Foreskin keratinocyte (primary cell): ENCODE measurements at places on chromosomes 1 and 21.
A peak's percentile ranks its signal among the peaks of the same experiment; 100 is the strongest.

GRCh38 chr1:20790785-20791184, 3.7 kb upstream of the HP1BP3 start:
- no peak for DNase-seq

GRCh38 chr1:164880199-164880598, 321.2 kb downstream of the PBX1 start:
- no peak for DNase-seq

GRCh38 chr1:205519541-205520131, 15.2 kb downstream of the CDK18 start:
- no peak for DNase-seq

DNA sequence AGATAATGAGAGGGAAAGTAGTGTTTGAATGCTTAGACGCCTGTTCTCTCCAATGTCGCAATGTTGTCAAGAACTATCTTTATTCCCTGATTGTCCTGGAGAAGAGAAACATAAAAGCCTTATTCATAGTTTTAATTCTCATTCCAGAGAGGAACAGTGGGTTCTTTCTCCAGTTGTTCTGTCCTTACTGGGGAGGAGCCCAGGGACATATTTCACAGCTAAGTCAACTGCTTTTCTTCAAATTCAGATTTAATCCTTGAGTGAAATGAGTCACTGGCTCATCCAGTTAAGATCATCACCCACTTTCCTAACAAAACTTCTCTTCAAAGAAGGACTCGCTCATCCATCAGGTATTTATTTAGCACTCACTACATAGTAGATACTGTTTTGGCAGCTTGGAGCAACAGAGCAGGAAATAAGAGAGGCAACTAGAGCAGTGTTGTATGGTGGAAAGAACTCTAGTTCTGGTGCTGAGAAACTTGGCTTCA, 365.7 kb upstream of the USP24 start:
- DNase-seq = peak; percentile 85

GRCh38 chr21:46171996-46172862, 12.0 kb downstream of the SPATC1L start:
- DNase-seq = no peak

DNA sequence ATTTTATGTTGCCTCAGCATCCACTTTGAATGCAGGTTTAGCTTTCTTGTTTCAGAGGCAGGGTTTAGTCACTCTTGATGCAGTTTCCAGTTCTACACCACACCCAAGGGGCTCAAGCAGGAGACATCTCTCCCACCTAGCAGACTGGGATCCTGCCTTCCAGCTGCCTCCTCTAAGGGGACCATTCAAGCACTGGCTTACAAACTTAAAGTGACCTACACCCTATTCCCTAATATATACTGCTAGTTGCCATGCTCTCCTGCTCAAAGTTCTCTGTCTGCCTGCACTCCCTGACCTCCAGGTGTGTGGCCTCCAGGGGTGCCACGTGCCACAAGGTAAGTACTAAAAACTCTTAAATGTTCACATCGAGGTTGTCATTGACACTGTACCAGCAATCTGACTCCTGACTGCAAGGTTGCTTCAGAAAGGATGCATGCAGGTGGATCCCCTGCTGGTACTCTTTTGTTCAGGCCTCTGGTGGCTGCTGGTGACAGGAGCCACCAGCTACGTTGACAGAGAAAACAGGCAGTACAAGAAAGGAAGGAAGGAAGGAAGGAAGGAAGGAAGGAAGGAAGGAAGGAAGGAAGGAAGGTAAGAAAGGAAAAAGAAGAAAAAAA, 185.9 kb downstream of the COQ8A start:
- no peak for DNase-seq

- no peak for DNase-seq
Observed at GRCh38 chr1:36925251-36925650, 109.1 kb downstream of the GRIK3 start.

GRCh38 chr1:47992720-47993415, 4.3 kb downstream of the TRABD2B start:
- no peak for DNase-seq

GRCh38 chr1:70318191-70318590, 36.3 kb downstream of the ANKRD13C start:
- no peak for DNase-seq

DNA sequence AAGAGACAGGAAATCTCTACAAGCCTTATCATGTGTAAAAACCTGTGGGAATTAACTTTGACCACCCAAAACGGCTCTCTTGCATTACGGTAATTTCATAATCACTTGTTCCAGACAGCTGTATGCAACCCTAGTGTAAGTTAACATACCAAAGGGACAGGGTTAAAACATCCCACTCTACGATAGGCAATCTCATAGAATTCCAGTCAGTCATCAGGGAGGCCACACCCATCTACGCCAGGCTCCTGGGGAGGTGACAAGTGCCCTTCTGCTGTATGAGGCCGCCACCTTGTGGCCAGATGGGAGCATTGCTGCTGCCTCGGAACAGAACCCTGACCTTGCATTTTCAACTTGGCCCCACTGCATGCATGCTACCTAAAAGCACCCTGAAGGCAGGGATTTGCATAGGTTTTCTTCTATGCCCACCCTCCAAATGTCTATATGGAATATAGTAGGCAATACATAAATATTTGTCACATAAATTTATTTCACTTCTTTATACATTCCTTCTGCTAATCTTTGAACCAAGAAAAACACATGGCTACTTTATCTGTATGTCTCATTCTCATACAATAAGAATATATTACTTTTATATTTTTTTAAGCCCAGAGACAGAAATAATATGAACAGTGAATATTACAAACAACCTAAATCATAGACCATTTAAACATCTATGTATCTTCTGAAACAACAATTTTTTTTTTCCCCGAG, 12.6 kb downstream of the HSF2BP start:
- DNase-seq = peak; percentile 84

DNA sequence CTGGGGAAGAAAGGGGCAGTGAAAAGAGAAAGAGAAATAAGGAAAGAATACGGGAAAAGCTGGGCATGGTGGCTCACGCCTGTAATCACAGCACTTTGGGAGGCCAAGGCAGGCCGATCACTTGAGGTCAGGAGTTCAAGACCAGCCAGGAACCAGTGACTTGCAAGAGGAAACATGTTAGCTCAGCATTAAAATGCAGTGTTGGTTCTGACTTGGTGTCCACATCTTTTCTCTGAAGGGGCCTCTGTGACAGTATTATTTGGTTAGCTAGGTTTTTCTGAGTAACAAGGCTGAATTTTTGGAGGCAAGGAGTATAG, 26.8 kb downstream of the IER5 start:
- no peak for DNase-seq

- no peak for DNase-seq
Observed at GRCh38 chr1:89758156-89758555, 62.7 kb upstream of the LRRC8D start.
